ENCODE measurements at places on chromosomes 4 and X. TPM values are rescaled to one million over a fixed set of nuclear protein-coding genes. Genes with fewer than 3 reads are reported as not detected.

DNA sequence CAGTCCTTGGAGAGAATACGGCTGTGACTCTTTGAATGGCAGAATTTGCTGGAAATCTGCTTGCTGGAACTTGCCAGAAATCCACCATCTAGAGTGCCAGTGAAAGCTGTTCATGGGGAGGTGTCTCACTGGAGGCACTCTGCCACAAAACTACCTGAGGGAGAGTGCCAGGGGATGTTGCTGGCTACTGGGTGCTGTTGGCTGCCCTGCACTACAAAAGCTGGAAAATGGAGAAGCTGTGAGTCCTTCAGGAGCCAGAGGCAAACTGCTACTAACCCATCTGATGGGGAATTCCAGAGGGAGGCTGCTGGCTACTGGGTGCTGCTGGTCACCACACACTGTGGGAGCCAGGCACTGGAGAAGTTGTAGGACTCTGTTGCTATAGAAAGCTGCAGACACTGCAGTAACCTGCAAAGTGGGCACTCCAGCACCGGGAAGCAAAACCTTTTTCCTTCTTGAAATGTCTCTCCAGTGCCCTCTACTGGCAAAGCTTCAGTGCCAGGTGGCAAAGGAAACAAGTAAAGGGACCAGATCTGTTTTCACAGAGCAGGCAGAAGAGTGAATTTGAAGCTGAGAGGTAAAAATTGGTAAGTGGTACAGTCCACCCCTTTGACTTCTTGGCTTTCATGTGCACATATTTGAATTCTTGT is 47.8 kb upstream of the HSD17B10 start:
- no peak for DNase-seq

DNA sequence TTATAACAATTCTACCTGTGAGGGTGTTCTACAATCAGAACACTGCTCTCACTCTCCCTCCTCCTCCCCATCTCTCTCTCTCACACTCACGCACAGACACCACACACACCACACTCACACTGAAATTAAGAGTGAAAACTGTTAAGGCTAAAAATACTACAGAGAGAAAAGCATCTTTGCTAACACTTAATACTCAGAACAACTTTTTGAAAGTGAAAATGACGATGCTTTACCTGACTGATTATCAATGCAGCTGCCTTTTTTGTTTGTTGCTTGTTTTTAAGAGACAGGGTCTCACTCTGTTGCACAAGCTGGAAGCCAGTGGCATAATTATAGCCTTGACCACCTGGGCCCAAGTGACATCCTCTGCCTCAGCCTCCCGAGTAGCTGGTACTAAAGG is 222.4 kb downstream of the APBB2 start:
- DNase-seq, result no peak

DNA sequence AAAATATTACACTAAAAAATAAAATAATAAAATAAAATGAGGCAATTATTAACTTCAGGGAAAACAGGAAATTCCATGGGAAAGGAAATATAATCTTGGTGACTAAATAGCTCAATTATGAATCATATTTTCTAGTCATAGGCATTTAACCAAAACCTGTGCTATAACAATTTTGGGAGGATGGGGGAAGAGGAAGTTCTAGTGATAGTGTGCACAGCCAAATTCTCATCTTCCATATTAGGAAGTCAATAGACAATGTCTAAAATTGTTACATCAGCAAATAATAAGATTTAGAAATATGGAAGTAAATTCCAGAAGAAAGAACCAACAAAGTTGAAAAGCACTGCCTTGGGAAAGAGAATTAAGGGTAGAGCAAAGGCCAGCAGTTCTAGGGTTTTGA is 2.8 kb downstream of the AWAT2 start:
- DNase-seq, result no peak

- peak; percentile 55 for DNase-seq
Measured at GRCh38 chr4:69799337-69799736, 38.9 kb upstream of the SULT1B1 start.

MSX1 gene
- 2.0 TPM for total RNA-seq

CWH43 gene
- total RNA-seq, result 51.6 TPM

Measured in suprapubic skin (tissue), 4 donors.